Fibroblast of skin of right quadriceps (primary cell): ENCODE measurements at places on chromosomes 5 and 9.

GRCh38 chr9:96255698-96256097 is 46.3 kb downstream of the HSD17B3 start:
- DNase-seq: no peak

GRCh38 chr5:57718155-57718554 is 235.5 kb upstream of the ACTBL2 start:
- DNase-seq: no peak

DNA sequence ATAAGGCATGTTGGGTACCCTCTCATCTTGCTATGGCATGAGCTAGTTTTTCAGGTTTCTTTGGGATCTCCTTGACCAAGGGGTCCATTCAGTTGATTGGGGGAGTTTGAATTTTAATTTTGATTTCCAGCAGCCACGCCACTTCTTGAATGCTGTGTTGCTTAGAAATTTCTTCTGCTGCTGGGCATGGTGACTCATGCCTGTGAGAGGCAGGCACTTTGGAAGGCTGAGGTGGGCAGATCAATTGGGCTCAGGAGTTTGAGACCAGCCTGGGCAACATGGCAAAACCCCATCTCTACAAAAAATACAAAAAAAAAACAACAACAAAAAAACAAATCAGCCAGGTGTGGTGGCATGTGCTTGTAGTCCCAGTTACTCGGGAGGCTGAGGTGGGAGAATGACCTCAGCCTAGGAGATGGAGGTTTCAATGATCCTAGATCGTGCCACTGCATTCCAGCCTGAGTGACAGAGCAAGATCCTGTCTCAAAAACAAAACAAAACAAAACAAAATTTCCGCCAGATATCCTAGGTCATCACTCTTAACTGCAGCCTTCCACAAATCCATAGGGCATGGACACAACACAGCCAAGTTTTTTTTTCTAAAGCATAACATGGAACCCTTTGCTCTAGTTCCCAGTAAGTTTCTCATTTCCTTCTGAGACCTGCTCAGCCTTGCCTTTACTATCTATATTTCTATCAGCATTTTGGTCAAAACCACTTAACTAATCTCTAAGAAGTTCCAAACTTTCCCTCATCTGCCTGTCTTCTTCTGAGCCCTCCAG is 17.7 kb downstream of the TMC1 start:
- DNase-seq: no peak

GRCh38 chr9:137317021-137317717 is 15.1 kb upstream of the NRARP start:
- no peak for DNase-seq

DNA sequence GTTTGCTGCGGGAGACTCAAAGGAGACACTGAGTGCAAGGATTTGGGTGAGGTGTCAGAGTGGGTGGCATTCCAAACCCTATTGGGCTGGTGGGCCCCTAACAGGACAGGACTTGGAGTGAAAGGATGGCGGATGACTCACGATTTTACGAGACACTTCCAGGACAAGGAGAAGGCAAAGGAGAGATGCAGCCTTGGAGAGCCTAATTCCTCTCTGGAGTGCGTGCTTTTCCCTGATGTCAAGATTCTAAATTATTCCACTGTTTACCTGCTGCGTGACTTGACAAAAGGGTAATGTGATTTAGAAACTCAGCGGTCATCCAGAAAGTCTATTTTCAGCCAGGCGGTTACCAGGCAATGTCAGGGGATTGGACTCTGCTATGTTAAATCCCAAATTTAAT is 41.6 kb upstream of the CD180 start:
- peak; percentile 46 for DNase-seq

DNA sequence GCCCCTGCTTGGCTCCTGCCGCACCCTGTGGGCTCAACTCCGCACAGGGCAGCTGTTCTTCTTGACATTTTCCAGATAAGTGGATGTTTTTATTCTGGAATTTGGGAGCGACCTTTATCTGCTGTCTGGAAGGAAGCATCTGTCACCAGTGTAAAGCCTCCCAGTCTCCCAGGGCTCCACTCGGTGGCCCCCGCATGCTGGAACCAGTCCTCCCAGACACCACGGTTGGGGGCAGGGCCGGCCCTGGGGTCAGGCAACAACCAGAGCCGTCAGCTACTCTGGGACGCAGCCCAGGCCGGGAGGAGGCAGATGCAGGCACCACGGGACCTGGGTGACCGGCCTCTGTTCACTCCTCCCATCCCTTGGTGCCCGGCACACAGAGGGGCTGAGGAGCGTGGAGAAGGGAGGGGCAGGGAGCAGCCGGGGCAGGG is 92.8 kb upstream of the ADAMTS2 start:
- DNase-seq: no peak

DNA sequence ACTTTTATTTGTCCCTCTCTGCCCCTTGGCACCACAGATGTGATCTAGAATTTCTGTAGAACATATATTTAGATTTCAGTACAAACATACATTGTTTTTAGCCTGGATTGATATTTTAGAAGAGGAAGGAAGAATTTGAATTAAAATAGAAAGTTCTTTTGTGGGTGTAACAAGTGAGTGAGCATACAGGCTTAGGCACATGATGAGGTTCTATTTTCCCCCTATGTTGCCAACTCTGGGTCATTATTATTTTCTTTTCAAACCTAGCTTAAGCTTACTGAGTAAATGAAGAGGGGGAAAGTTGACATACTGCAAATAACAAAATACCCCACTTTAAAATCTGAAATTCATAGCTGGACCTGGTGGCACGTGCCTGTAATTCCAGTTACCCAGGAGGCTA is 102.9 kb downstream of the GCNT1 start:
- no peak for DNase-seq
